Retinal pigment epithelial cell (primary cell): ENCODE measurements at places on chromosomes 5 and 9.

DNA sequence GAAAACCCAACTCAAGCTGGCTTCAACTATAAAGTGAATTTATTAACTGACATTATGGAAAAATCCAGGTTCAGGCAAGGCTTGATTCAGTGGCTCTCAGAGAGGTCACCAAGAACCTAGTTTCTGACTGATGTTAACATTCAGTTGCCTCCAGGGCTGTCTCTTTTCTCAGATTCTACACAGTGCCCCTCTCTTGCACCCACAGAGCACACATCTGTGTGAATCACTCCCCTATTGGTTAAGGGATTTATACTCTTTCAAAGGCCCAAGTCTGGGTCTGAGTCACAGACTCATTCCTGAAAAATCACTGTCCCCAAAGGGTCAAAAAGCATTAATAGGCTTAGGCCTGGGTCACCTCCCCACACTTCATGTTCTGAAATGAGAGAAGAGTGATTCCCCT is 6.2 kb upstream of the HAVCR2 start:
- no peak for DNase-seq

- DNase-seq = no peak
Measured at GRCh38 chr9:17624571-17624970, 45.7 kb downstream of the SH3GL2 start.

GRCh38 chr9:96661711-96662110 is 6.6 kb upstream of the PRXL2C start:
- no peak for DNase-seq

DNA sequence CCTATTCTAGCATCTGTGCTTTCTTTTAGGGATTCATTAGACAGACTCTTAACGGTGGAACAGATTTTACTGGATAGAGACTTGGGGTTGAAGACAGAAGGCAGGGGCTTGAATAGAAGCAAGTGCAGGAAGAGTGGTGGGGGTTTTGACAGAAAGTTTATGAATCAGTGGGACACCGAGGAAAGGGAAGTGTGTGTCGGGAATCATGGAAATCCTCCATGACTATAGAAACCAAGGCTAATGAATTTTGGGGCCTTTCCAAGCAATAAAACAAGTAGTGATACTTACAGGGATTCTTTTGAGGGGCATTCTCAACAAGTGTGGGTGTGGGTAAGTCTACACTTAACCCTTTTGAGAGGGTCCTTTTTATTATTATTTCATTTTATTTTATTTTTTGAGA is 12.8 kb downstream of the BASP1 start:
- no peak for DNase-seq

GRCh38 chr9:81558091-81558830 is 131.1 kb downstream of the TLE1 start:
- peak; percentile 95 for DNase-seq

DNA sequence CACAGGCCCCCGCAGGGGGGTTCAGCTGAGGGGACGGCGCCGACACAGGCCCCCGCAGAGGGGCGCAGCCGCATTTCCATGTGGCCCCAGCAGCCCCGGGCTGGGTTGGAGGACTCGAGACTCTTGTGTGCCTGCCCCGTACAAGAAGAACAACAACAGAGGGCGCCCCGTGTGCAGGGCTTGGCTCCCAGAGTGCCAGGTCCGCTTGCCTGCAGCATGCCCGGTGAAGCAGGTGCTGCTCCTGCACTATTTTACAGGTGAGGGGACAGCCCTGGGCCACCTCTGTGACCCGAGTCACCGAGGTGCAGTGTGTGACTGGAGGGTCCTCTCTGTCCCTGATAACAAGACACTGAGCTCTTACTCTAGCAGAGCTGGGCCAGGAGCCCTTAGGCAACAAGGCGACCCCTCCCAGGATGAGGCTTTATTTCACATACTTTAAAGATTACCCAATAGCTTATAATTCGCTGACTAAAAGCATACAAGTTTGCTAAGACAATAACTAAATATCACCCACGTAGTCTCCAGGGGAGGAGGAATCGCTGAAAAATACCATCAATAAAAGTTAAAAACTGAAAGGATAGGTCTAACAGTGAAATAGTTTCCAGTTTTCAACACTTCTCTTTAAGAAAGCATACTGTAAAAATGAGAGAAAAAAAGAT is 41.7 kb upstream of the SLC9A3 start:
- DNase-seq = no peak

- DNase-seq = no peak
Measured at GRCh38 chr9:89844075-89844474, 239.3 kb downstream of the GADD45G start.

GRCh38 chr5:138754699-138755057 is 1.5 kb downstream of the CTNNA1 start:
- no peak for DNase-seq

GRCh38 chr5:161851691-161852299 is 3.9 kb downstream of the GABRA1 start:
- DNase-seq = no peak

DNA sequence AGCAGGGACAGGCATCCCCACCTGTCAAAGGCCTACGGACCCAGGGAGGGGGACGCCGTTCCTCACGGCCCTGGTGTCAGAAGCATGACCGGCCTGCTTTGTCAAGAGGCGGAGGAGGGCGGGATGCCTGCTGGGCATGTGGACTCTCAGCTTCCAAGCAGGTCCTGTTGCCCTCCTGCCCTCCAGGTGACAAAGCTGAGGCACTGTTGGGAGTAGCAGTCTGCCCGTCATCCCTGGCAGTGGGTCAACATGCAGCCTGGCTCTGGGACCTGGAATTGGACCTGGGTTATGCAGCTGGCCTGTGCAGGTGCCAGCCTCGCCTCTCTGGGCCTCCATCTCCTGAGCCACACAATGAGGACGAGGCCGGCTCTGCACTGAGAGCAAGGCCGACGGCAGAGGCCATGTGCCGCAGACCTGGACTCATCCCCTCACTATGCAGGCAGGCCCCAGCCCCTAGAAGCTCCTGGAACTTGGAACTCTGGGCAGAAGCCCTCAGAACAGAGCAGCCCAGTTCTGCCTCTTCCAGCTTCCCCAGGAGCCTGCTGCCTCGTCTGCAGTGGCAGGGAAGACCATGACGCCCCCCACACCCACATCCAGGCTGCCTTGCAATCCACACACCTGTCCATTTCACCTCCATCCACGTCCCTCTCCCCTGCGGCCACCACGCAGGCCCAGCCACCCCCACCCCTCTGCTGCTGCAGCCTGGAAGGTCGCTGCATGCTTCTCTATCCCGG is 20.8 kb upstream of the FCN1 start:
- no peak for DNase-seq

DNA sequence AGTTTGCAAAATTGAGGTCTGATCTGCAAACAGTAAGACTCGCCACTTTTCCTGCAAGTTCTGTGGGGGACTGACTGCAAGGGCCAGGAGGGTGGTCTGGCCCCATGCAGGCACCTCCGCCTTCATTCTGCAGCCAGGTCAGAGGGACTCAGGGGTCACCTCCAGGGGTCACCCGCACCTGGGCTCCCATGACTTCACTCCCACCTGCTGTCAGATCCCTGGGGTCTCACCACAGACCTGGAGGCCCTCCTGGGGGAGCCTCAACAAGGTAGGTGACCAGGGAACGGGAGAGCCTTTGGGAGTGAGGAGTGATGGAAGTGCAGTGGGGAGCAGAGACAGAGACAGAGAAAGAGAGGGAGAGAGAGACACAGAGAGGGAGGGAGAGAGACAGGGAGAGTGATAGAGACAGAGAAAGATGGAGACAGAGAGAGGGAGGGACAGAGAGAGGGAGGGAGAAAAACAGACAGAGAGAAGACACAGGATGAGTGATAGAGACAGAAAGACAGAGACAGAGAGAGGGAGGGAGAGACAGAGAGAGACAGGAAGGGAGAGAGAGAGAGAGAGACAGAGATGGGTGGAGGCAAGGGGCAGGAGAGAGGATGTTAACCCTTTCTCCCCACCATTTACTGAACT is 41.5 kb upstream of the SLC6A19 start:
- DNase-seq = no peak

GRCh38 chr9:125559894-125560293 is 147.1 kb downstream of the MAPKAP1 start:
- DNase-seq = no peak

- no peak for DNase-seq
Measured at GRCh38 chr5:37580106-37580505, 201.0 kb downstream of the WDR70 start.

- DNase-seq = no peak
Measured at GRCh38 chr5:33701251-33701650, 190.5 kb downstream of the ADAMTS12 start.

- DNase-seq = no peak
Measured at GRCh38 chr5:95285409-95285755, 488 bp upstream of the MCTP1 start.

DNA sequence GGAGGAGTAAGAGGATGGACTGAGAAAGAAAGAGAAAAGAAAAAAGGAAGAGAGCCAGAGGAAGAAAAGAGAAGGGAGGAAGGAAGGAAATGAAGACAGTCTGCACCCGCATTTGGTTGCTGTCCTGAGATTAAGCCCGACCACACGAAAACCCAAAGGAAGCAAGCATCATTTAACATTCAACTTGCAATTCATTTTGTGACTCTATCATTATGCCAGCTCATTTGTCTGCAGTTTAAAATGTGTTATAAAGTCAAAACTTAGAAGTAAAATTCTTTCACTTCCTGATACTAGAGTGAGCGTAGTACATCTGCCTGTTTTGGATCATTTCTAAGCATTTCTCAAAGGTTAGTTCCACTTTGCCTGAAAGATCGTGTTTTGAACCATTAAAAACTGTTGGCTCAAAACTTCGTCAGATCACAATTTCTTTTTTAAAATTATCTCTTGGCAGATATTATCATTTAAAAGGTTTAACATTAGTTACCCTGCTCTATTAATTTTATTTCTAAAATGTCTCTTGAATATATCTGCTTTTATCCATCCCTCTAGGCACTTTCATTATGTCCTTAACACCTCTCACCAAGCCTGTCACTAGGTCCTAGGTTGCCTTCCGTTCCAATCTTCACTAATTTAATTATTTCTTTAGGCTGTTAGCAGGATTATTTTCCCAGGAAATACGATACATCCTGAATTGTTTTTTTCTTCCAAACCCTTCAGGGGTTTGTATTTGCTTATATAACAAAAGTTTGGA is 240.9 kb downstream of the TLE4 start:
- no peak for DNase-seq

DNA sequence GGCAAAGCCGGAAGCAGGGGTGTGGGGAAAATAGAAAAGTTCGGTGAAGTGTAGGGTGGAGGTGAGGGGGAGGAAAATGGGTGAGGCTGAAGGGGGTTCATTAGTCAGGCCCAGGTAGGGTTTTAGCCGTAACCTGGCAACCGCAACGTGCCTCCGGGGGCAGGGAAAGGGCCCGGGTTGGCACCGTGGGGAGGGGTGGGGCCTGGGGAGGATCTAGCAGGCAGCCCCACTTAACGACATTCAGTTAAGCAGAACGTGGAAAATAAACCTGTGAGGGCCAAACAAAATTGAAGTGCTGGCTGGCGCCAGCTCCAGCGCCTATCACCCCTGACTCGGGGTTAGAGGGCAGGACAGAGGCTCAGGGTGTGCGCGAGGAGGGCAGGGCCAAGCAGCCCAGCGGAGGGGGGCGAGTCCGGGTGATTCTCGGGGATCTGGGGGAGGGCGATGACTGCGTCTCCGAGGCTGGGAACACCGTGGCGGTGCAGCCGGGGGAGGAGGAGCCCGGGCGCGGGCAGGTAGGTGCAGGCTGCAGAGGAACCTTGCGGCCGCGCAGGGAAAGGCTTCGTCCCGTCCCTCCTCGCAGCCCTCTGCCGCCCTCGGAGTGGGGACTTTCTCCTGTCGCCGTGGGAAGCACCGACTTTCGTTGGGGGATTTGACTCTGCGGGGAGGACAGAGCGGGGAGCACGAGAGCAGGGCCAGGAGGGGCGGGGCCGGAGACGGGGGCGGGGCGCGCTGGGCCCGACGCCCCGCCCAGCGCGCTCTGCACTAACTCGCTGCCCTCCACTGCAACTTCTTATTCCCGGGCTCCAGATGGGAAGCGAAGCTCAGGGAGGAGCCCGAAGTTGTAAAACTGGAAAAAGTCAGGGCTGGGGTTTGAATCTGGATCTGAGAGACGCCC is 5.1 kb downstream of the RGS14 start:
- no peak for DNase-seq
